ENCODE measurements at places on chromosomes 12 and 14.

GRCh38 chr12:101772012-101772775, 32.9 kb upstream of the SYCP3 start:
- DNase-seq = no peak

DNA sequence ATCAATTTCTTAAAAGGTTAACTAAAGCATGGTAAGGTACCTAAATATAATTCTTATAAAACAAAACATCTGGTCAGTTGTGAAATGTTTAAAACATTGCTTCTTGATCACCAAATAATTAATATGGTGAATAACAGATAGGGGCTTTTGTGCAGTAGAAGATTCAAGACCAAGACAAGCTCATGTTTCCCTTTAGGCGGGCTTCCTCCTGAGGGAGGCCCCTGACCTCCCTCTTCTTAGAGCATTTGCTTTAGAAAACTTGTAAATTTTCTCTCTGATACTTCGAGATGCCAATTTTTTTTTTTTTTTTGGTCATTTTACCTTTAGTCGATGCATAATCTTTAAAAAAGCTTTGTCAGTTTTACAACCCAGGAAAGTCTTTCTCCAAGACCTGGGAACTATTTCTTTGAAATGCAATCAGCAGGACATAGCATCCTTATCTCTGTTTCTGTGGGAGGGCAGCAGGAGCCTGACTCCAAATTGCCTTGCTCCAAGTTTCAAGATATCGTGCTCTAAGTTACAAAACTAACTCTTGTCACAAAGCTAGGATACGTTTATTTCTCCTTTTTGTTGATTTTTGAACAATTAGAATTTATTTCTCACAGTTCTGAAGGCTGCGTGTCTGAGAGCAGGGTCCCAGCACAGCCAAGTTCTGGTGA, 66.6 kb upstream of the BICD1 start:
- DNase-seq = no peak

- no peak for DNase-seq
Measured at GRCh38 chr14:79442786-79443185, 768.5 kb downstream of the DIO2 start.

DNA sequence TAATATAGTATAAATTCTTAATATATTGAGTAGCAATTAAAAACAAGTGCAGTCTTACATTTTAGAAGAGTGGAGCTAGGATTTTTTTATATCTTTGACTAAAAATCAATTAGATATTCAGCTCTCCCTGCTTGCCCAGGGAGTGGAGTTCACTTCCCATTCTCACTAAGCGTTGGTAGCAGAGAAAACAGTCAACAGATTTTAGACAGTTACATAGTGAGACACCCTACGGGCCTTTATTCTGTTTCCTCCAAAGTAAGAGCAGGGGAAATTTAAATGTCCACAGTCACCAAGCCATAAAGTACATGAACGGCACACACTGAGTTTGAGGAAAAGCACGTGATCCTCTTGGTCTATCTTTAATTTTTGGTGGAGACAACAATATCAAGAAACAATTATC, 131.6 kb upstream of the PLEKHG7 start:
- DNase-seq = no peak

GRCh38 chr12:120394483-120395367, 25.8 kb upstream of the MSI1 start:
- DNase-seq = no peak

- no peak for DNase-seq
Measured at GRCh38 chr14:103949131-103949790, 6.9 kb upstream of the RD3L start.

DNA sequence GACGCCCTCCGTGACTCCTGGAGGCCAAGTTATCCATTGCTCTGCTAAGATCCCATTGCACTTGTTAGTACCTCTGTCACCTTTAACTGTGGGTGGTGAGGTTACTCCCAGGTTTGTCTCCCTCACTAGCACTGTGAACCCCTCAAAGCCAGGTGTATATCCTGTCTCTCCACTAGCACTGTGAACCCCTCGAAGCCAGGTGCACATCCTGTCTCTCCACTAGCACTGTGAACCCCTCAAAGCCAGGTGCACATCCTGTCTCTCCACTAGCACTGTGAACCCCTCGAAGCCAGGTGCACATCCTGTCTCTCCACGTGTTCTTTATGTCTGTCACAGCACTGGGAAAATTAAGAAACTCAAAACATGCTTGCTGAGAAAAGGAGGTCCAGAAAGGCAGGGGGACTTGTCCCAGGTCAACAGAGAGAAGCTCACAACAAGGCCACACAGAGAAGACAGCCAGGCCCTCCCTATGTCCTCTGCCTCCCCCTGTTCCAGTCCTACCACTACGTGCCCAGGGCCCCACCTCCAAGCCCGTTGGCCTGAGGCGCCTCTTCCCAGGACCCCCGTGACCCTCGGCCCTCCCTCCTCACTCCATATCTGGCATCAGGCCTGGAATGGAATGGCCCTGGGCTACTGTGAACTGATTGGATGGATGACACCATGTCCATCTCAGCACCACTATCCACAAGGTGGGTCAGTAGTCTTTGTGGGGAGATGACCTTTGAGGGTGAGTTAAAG, 26.4 kb upstream of the FKBP4 start:
- DNase-seq = no peak

DNA sequence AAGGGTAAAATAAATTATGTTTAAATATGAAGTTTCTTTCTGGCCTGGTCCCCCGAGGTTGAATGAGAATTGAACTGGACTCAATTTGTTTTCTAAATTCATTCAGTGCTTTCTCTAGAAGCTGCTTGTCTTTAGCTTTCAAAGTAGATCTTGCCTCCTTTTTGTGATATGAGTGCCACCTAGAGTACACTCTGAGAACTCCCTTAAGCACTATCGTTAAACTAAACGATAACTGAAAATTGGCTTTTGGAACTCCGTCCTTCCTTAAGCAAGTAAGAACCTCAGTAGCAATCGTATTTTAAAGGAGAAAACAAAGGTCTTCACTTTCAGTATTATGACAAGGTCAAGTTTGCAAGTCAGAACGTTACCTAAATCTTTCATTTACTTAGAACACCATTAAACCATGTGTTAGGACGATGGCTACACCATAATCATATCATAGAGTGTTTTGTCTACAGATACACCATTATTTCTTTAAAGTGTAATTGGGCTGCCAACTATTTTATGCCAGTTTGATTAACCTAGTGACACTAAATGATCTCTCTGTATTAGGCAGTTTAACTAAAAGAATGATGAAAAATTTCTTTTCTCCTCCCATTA, 364.8 kb downstream of the SNAPC1 start:
- no peak for DNase-seq

DNA sequence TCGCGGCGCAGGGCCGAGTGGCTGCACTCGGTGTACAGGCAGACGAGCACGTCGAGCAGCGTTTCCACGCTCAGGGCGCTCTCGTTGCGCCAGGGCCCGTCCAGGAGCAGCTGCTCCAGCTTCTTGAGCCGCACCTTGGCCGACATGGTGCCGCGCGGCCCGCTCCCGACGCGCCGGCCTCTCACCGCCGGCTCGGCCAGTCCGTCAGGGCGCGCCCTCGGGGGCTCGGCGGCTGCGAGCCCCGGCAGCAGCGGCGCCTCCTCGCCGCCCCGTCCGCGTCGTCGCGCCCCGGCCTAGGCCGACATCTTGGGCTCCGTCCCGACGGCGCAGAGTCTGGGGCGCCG, 349 bp downstream of the CDC42BPB start:
- DNase-seq = no peak

DNA sequence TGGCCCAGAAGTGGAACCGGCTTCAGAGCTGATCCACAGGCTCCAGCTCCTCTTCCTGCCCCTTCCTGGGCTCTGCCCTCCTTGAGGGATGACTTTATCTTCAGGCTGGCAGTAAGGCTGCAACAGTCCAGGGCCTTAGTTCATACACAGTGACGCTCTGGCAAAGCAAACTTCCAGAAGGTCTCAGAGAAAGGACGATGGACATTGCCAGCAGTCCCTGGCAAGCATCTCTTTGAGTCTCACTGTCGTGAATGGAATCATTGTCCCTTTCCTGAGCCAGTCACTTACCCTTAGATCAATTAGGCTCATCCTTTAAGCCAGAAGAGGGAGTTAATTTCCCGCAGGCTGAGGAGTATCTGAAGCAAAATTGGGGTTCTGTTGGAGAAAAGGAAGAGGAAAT, 8.6 kb downstream of the AK7 start:
- DNase-seq = no peak

GRCh38 chr14:71523630-71524319, 408.5 kb upstream of the RGS6 start:
- no peak for DNase-seq

GRCh38 chr12:128794661-128795529, 28.9 kb downstream of the SLC15A4 start:
- DNase-seq = no peak

DNA sequence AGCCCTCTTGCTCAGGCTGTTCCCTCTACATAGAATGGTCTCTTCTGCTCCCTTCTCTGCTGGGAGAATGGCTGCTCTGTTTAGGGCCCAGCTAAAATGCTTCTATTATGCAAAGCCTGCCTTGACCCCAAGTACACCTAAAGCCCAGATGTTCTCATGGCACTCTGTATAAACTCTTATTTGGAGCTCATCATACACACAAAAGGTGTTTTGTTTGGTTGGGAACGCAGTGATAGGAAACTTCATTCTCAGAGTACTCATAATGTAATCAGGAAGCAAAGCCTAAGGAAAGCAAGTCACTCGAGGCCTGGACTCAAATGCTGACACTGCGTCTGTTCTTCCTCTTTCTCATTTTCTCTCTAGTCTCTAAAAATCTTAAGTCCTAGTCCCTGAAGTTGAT, 38.2 kb upstream of the SYCP3 start:
- DNase-seq = no peak

- DNase-seq = no peak
Measured at GRCh38 chr14:88030079-88030478, 25.1 kb downstream of the GPR65 start.

DNA sequence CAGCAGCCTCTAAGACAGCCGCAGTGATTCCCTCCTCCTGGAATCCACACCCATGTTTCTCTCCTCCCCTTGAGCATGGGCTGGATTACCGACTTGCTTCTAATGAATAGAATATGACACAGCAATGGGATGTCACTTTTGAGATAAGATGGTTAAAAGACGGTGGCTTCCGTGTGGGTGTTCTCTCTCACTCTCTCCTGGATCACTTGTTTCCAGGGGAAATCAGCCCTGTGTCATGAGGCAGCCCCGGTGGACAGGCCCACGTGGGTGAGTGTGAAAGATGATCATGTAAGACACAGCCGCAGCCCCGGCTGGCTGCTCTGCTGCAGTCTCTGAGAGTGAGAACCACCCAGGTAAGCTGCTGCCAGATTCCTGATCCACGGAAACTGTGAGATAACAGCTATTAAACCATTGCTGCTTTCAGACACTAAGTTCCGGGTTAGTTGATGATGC, 10.7 kb downstream of the MOAP1 start:
- no peak for DNase-seq

GRCh38 chr14:100439781-100440180, 116.6 kb downstream of the SLC25A47 start:
- no peak for DNase-seq

Measured in CD4-positive, alpha-beta T cell (primary cell).